Cardiac septum (tissue), 1 donor: ENCODE measurements at places on chromosomes 12 and 14. TPM values are rescaled to one million over a fixed set of nuclear protein-coding genes. Genes with fewer than 3 reads are reported as not detected.

GRCh38 chr14:72154645-72155378 is 222.6 kb downstream of the RGS6 start:
- no peak for DNase-seq

- no peak for DNase-seq
Observed at GRCh38 chr14:35085441-35085840, 36.3 kb downstream of the PPP2R3C start.

SMCO3 gene
- total RNA-seq, result not detected

DNA sequence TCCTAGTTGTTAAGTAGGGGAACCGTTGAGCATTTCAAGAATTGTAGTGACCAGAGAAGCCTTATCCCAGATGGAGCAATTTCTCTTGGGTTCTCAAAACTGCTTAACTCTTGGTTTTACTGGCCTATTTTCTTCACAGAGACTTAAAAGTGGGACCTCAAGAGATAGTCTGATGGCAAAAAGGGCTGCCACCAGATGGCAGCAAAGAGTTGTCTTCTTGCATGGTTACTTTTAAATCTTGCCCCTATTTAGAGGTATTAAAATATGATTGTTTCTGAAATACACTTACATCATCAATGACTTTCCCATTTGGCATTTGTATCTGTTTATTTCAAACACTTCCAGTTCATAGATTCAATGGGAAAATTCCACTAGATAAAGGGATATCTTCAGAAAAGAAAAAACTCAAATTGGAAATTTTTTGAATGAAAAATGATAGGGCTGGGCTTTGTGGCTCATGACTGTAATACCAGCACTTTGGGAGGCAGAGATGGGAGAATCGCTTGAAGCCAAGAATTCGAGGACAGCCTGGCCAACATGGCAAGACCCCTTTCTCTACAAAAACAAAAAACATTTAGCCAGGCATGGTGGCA is 69.9 kb upstream of the CNTN1 start:
- no peak for DNase-seq

DNA sequence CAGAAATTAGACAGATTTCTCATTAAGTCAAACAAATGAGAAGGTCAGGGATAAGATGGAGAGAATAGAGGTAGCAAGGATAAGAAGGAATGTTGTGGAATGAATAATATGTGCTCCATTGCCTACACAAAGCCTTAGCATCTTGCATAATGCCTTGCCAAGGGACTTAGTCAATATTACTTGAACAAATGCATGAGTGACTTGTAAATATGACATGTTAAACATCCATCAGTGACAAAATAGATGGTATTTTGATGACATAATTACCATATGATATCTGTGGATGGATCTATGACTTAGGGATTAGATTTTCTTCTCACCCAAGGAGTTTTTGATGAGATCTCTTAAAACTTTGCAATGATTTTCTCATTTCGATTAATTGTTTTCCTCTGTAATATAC is 194.1 kb upstream of the RASSF8 start:
- DNase-seq, result no peak

- no peak for DNase-seq
Observed at GRCh38 chr12:110697236-110697635, 8.3 kb upstream of the HVCN1 start.

RHOJ gene
- 14.7 TPM for total RNA-seq

AP5M1 gene
- 49.6 TPM for total RNA-seq

DNA sequence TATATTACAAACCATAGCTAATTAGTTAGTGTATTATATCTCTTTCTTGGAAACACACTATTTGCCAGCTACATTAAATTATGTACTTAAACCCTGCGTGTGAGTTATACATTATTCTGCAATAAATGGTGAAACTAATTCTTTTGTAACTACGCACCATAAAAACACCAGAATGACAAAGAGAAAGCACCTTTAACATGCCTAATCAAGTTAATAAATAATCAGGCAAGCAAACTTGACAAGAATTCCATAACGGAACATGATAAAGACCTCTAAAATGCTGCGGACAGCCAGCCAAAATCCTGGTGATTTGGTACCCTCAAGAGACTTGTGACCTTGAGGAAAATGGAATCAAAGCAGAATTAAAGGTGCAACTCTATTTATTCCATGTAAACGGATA is 375.3 kb upstream of the KITLG start:
- no peak for DNase-seq

ARMH4 gene
- total RNA-seq, result 6.4 TPM

C12orf60 gene
- 2.5 TPM for total RNA-seq

- DNase-seq, result no peak
Observed at GRCh38 chr14:64730061-64730440, 25.8 kb downstream of the PLEKHG3 start.

LGR5 gene
- not detected for total RNA-seq

MYF5 gene
- not detected for total RNA-seq

TAS2R50 gene
- total RNA-seq, result 0.97 TPM

GRCh38 chr14:33596211-33597080 is 354.4 kb downstream of the EGLN3 start:
- no peak for DNase-seq

- no peak for DNase-seq
Observed at GRCh38 chr14:58607131-58607951, 30.4 kb upstream of the DACT1 start.

TAS2R7 gene
- total RNA-seq, result not detected

DNA sequence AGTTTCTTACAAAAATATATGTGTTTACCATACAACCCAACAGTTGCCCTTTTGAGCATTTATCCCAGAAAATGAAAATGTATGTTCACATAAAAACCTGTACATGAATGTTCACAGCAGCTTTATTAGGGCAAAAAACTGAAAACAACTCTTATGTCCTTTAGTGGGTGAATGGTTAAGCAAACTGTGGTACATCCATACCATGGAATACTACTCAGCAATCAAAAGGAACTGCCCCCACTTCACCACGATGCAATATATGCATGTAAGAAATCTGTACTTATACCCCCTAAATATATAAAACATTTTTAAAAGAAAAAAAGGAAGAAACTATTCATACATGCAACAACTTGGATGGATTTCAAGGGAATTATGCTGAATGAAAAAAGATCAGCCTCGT is 6.7 kb upstream of the NEK9 start:
- no peak for DNase-seq

- no peak for DNase-seq
Observed at GRCh38 chr14:77103951-77104350, 5.9 kb downstream of the CIPC start.

GRCh38 chr14:67759916-67760315 is 56.5 kb downstream of the ZFYVE26 start:
- no peak for DNase-seq

SMCO2 gene
- 0.38 TPM for total RNA-seq

ZDHHC17 gene
- total RNA-seq, result 26.8 TPM

GCH1 gene
- 2.6 TPM for total RNA-seq

TMPRSS12 gene
- total RNA-seq, result not detected
